ENCODE measurements at places on chromosomes 12 and 14. TPM values are rescaled to one million over a fixed set of nuclear protein-coding genes. Genes with fewer than 3 reads are reported as not detected.
A peak's percentile ranks its signal among the peaks of the same experiment; 100 is the strongest.

DNA sequence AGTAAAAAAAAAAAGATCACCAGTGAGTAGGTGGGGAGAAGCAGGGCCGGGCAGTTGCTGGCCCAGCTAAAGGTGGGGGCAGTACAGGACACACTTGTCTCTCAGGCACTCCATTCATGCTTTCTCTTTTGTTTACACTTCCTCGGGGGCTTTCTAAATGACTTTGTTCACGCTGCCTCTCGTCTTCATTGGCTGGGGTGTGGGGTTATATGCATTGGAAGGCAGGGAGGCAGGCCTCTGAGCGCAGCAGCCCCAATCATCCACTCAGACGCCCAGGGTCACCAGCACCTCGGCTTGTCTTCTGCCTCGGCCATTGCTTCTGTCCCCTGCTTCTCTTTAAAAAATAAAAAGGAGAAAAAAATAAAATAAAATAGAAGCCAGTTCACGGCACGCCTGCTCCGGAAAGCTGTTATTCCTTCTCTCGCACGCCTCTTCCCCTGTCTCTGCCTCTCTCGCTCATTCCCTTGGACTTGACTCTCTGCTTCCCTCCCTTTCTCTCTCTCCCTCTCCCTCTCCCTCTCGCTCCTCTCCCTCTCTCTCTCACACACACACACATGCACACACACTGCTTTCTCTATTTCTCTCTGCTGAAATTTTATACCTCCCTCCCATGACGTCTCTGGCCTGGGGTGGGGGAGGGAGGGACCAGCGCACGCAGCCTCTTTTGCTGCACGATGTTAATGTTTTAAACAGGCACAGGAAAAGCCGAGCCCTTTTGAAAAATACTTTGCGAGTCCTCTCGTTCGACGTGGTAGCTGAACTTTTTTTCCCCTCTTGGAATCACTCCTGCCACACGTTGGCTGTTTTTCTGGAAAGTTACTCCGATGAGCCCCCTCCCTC, at the start of gene TGFB3:
TSS of gene TGFB3 (minus strand) at position 570 of the 840 bp plus-strand sequence. CDS start 1,102 bp downstream, outside the sequence.
- DNase-seq = peak; percentile 82

ZCCHC8 gene
- total RNA-seq = 16.5 TPM

DNA sequence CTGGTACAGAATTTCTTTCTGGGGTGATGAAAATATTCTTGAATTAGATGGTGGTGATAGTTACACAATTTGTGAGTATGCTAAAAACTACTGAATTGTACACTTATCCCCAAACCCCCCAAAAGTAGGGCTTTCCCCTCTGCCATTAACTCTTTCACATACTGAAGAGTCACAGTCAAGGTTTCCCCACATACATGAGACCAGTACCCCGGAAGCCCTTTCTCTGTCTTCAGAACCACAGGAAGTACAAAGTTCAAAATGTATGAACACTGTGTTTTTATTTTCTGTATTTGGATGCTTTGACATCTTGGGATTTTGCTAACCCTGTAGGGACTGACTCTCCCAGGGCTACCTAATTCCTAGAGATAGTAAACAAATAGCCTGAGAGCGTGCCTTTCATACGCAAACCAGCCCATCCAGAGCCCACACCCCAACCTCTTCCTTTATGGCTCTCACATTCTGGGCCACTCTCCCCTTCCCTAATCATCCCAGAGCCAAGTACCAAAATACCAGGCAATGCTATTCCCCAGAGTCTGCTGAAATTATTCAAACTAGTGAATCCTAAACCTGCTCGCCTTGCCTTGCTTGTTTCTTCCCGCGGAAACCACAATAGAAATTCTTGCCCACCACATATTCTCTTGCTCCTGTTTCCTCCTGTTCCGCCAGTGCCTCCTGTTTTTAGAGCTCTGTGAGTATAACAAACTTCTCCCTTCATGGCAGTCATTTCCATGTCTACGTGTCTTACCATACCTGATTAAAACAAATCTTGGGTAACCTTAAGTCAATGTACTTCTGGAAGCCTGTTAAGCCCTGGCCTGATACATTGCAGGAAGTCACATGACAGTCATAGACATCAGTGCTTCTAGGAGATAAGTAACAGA, 524.8 kb downstream of the FUT8 start:
- DNase-seq = no peak

DNA sequence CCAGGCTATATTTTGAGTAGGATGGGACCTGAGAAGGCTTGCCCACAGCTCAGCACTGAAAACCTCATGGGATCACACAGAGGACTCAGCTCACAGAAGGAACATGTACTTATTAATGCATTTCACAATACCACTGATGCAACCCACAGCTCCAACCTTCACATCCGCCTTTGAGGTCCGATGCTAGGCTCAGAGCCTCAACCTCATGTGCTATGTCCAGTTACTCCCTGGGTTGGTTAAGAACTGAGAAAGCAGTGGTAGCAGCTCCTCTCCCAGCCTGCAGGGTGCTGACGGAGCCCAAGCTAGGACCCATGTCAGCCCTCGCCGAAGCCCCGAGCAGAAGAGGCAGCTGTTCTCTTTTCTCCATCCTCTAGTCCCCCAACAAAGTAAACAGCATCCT, 52.9 kb downstream of the SPTB start:
- DNase-seq = no peak

DNA sequence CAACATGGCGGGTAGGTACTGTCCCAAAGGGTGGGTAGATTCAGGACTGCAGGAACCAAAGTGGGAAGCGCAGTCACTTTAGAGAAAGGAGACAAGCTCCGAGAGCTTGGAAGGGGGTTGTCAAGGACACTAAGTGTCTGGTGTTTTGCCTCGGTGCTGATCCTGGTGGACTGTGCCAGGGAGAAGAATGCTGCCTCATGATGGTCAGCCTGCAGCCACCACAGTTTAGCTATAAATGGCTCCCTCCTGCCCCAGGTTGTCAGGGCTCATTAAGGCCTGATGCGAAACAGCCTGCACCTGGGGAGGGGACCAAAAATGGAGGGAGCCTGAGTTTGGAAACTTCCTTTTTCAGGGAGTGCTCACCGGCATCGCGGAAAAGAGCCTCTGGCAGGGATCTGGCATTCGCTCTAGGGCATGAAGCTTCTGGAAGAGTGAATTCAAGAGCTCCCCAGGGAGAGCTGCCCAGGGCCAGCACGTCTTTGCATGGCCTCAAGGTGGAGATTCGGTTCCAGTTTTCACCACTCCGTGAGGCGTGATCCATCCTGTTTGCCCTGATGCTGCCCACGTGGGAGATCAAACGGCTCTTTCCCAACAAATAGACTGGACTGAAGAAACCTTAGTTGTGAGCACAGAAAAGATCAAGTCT, 164.0 kb downstream of the FOXN3 start:
- no peak for DNase-seq

- no peak for DNase-seq
Measured at GRCh38 chr12:27682534-27682933, 13.7 kb upstream of the REP15 start.

DNA sequence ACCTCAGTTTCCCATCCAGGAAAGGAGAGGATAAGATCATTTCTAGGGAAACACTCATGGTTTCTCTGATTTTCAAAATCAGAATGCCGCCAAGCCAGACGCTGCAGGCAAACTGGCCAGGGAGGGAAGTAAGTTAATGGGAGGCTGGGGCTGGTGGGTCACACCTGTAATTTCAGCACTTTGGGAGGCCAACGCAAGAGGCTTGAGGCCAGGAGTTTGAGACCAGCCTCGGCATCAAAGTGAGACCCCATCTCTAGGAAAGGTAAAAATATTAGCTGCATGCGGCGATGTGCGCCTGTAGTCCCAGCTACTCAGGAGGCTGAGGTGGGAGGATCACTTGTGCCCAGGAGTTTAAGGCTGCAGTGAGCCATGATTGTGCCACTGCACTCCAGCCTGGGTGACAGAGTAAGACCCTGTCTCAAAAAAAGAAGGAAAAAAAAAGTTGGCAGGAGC, 587 bp downstream of the SELPLG start:
- DNase-seq = no peak

- no peak for DNase-seq
Measured at GRCh38 chr12:111748151-111748672, 18.5 kb upstream of the ALDH2 start.

GRCh38 chr14:50826681-50827080, 4.3 kb downstream of the NIN start:
- DNase-seq = no peak

GRCh38 chr12:81078469-81079196, 754 bp downstream of the ACSS3 start:
- peak; percentile 73 for DNase-seq

GRCh38 chr14:54593860-54594259, 26.9 kb downstream of the SAMD4A start:
- peak; percentile 50 for DNase-seq

DNA sequence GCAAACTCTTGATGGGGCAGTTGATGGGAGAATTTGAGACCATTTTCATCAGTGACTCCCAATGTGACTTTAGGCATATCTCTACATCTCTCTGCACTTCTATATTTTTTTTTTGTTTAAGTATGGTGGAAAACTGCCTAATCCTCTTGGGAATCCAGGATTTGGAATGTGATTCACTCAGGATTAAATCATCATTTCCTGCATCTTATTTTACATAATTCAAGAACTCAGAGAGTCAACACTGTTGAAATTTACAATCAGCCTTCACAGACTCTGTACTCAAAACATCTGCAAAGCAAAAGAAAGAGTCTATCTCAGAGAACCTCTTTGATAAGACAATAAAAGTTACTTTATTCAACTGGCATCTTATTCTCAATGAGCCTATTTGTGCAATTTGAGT, 260.7 kb upstream of the NOS1 start:
- DNase-seq = no peak

GRCh38 chr12:62588916-62589315, 122.3 kb downstream of the MON2 start:
- no peak for DNase-seq

GRCh38 chr12:93758801-93759373, 81.7 kb downstream of the CRADD start:
- DNase-seq = no peak

- DNase-seq = peak; percentile 47
Measured at GRCh38 chr12:100995201-100995600, 200.6 kb downstream of the ANO4 start.

- DNase-seq = peak; percentile 16
Measured at GRCh38 chr14:76584271-76584702, 177.0 kb upstream of the VASH1 start.

- DNase-seq = peak; percentile 90
Measured at GRCh38 chr12:59040656-59041055, 120.4 kb upstream of the LRIG3 start.

- no peak for DNase-seq
Measured at GRCh38 chr12:67451206-67451605, 182.0 kb downstream of the CAND1 start.

GRCh38 chr14:91170504-91171121, 56.7 kb downstream of the DGLUCY start:
- no peak for DNase-seq

DNA sequence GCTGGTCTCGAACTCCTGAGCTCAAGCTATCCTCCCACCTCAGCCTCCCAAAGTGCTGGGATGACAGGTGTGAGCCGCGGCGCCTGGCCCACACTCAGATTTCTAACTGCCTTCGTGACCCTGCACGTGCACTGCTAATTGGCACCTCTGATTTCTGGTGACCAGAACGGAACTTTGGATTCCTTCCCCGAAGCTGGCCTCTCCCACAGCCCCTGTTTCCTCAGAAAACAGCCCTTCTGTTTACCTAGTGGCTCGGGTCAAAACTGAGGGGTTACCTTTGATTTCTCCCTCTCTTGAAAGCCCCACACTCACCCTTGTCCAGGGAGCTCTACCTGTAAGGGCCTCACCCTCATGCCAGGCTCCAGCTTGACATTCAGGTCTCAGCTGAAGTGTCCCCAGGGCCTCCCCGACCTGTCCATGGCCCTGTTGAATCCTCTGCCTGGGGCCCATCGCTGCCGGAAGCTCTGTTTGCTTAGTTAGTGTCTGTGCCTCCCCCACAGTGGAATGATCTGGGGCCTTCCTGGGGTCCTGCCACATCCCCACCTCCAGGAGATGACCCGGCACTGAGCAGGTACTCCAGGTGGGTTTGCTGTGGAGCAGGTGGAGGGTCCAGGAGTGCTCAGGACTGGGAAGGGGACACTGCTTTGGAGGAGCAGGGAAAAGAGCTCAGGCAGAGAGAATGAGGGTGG, 24.4 kb upstream of the FAM181A start:
- DNase-seq = no peak

DNA sequence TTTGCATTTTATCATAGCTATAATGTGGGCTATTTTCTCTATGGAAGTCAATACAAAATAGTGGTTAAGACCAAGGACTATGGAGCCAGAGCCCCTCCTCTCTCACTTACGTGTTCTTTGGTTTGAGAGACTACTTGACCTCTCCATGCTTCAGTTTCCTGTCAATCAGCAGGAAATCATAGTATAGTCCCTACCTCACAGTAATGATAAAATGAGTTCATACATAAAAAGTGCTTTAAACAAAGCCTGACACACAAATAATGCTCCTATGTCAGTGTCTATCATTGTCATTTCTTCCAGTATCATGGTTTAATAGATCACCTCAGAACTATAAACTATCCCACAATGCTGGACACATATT, 90.4 kb downstream of the MED13L start:
- no peak for DNase-seq

TAS2R8 gene
- not detected for total RNA-seq

DNA sequence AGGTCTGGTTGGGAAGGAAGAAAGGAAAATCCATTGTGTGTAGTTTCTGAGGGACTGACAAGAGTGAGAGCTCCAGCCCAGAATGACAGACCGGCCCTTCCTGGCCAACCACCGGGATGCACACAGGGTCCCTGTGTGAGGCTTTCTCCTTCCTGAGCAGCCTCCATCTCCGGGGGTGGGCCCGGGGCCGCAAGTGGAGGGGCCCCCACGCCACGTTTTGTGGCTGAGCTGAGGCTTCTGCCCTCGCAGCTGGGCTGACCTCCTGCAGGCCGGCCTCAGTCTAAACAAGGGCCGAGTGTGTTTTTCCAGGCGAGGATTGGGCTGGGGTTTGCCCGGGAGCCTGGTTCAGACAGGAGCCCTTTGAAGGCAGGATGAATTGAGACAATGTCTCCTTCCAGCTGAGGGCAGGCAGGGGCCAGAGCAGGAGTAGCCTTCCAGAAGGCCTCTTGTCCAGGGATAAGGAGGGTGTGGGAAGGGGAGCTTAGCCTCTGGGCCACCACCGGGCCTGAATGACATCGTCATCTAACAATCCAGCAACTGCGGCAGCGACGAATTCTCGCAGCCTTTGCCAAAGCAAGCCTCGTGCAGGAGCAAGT, 96.5 kb upstream of the NCOR2 start:
- DNase-seq = no peak

GRCh38 chr14:90722590-90722989, 93.6 kb downstream of the TTC7B start:
- DNase-seq = no peak

DNA sequence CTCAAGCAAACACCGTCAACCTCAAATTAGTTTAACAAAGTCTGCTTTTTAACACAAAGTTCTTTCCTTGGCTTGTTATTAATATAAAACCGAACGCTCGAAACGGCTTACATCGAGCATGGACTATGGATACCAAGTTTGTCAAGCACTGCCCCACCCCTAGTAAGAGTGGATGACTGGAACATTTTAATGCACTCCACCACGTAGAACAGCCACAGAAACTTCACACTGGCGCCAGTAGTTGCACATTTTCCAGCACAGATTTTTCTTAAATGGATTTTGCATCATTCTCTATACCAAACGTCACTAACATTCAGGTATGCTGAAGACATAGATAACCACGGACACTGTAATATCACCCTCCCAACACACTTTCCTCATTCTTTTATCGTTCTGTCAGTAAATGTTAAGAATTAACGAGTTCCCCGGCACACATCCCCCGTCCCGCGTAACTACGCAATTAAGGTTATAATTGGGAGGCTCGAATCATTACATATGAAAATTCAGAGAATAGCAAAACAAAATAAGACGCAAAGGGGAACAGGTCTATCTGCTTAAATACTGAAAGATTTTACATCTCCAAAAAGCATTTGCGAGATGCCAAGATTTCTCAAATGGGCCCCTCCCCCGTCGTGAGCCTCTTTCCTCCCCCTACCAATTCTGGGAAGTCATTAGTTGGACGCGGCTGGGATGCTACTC, 990 bp downstream of the FERMT2 start:
- DNase-seq = peak; percentile 54

All from renal cortical epithelial cell (primary cell).